Neural progenitor cell (in vitro differentiated cells): ENCODE measurements at places on chromosomes 1 and 21. TPM values are rescaled to one million over a fixed set of nuclear protein-coding genes. Genes with fewer than 3 reads are reported as not detected.

The SYPL2 gene
- total RNA-seq: not detected in 2 replicates

DNA sequence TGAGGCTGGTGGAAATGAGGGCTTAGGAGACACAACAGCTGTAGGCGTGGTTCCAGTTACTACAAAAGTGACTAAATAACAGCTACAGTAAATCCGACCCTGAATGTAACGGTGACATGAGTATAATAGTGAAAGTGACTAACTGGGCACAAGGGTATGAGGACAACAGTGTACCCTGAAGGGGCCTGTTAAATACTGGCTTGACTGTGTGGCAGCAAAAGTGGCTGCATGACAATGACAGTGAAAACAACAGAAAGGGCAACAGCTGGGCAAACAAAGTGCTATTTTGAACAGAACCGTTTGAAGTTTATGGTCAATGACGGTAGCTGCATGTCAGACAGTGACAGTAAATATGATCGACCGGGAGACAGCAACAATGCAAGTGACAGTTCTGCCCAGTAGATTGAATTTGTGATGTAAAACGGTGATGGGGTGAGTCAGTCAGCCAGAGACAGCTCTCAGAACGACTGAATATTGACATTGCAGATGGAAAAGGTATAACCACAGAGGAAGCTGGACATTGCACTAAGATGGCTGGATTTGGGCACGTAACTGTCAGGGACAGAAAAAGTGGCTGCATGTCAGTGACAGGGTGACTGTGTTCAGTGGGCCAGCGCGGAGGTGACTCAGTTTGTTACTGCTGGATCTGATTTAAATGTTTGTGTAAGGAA is 1.2 kb upstream of the ZBTB40 start:
- no peak for DNase-seq

DNA sequence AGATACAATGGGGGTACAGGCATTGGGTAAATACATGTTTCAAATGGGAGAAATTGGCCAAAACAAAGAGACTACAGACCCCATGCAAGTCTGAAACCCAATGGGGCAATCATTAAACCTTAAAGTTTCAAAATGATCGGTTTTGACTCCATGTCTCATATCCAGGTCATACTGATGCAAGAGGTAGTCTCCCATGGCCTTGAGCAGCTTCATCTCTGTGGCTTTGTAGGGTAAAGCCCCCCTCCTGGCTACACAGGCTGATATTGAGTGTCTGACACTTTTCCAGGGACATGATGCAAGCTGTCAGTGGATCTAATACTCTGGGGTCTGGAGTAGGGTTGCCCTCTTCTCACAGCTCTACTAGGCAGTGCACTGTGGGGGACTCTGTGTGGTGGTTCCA is 286.1 kb downstream of the LRRIQ3 start:
- DNase-seq: no peak

GRCh38 chr1:186426118-186426517 is 34.8 kb downstream of the PDC start:
- DNase-seq: no peak

The DNAJC6 gene
- 13.0 and 21.9 TPM in 2 replicates for total RNA-seq

GRCh38 chr1:46410156-46411009 is 16.3 kb downstream of the FAAH start:
- DNase-seq: no peak

The TNFRSF9 gene
- total RNA-seq: not detected in 2 replicates

- DNase-seq: no peak
Observed at GRCh38 chr1:208743361-208743760, 499.2 kb upstream of the PLXNA2 start.

DNA sequence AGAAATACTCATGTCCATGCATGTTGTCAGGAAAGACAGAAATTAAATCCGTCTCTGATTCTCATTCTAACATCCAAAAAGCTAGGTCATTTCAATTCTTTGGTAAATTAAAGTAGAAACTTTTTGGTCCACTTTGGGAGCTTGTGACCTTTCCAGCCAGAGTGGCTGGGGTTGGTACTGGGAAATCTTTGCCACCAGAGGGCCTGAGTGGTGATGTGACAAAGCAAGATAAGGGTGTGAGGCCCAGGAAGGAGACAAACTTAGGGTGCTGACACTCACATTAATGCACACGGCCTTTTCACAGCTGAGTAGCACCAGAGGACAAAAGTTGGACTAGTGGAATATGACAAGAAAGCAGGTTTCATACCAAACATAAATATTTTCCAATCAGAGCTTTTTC is 144.3 kb downstream of the DNM3 start:
- peak; percentile 24 for DNase-seq

DNA sequence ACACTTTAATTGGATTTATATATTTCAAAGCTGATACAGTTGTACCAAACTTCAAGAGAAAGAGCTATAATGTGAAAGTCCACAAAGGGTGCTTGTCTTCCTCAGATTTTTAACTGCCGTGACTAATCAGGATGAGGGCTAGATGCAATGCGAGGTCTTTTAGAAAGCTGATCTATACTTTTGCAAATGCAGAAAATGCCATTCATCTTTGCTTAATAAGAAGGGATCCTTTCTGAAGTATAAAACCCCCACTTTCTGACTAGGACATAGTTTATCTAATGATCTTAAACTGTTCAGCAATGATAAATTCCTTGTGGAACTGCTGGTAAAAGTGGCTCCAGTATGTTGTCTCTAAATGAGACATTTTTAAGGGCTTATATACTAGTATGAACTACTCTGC is 102.7 kb upstream of the NGF start:
- no peak for DNase-seq

The S100A7 gene
- total RNA-seq: not detected in 2 replicates

DNA sequence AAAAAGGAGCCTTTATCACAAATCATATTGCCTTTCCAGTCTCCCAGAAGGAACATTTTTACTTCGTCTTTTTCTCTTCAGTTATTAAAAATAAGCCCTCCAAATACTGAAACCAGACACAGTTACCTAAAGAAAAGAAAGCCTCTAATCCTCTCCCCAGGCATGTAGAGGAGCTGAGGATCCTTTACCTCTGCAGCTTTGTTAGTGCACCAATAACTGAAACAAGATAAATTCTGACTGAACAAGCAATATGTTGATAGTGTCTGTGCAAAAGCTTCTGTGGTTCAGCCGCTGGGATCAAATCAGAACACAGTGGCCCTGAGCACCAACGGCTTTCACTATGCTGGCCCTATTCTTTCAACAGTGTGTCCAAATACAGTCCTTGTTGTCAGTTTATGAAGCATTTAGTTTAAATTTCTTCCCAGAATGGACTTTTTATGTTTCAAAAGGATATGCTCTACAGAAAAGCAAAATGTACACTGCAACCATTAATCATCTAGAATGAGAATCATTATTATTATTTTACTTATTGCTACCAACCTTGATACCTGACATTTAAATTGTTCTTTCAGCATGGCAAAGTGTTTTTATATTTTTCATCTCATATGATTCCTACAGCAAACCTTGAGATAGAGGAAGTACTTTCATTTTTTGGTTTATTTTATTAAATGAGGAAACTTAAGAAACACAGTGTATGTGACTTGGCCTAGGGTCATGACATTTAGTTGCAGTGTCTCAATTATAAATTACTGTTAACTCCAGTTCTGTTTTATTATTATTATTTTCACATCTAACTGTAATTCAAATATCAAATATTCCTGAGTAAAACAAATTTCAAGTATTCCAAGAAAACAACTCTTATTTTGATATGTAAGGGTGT is 217.9 kb downstream of the NEGR1 start:
- no peak for DNase-seq

- DNase-seq: no peak
Observed at GRCh38 chr1:10057343-10057742, 24.6 kb downstream of the UBE4B start.

- DNase-seq: no peak
Observed at GRCh38 chr1:19139711-19140110, 70.4 kb downstream of the UBR4 start.

GRCh38 chr21:34192646-34193285 is 119.4 kb downstream of the MRPS6 start:
- DNase-seq: no peak

The SLC35A3 gene
- total RNA-seq: 22.5 and 38.9 TPM in 2 replicates

The CRNN gene
- total RNA-seq: not detected in 2 replicates

The C1orf105 gene
- total RNA-seq: 0.34 TPM in 1 of 2 replicates, not detected in the other

The NGF gene
- total RNA-seq: not detected in 2 replicates

GRCh38 chr21:27734146-27734545 is 767.3 kb upstream of the ADAMTS5 start:
- no peak for DNase-seq

DNA sequence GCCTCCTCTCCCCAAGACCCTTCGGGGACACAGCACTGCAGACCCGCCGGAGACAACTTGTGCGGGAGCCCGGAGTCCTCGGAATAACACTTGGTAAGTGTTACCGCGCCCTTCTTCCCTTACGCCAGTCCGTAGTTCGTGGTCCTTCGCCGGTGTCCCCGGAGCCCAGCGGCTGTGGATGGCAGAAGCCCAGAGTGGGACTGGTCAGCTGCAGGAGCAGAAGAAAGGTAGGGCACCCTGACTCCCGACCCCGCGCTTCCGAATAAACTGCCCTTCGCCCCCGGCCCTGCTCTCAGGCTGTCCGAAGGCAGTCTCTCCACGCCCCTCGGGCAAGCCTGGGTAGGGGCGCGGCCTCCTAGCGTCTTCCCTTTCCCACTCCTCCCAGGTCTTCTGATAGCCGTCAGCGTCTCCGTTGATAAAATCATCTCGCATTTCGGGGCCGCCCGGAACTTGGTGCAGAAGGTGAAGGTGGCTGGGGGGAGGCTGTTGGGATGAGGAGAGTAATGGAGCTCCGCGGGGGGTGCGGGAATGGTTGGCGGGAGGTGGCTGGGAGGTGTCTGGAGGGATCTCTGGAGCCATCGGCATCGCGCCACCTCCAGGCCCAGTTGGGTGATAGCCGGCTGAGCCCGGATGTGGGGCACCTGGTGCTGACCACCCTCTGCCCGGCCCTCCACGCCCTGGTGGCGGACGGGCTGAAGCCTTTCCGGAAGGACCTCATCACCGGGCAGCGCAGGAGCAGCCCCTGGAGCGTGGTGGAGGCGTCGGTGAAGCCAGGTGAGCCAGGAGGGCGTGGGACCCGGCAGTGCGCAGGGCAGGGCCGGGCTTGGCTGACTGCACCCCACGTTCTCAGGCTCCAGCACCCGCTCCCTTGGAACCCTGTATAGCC is 4.3 kb downstream of the RUSC1 start:
- DNase-seq: peak; percentile 88

The ASPM gene
- total RNA-seq: 95.5 and 146 TPM in 2 replicates

The SYF2 gene
- total RNA-seq: 62.5 and 114 TPM in 2 replicates

GRCh38 chr1:116763116-116763786 is 9.0 kb downstream of the CD2 start:
- DNase-seq: no peak

DNA sequence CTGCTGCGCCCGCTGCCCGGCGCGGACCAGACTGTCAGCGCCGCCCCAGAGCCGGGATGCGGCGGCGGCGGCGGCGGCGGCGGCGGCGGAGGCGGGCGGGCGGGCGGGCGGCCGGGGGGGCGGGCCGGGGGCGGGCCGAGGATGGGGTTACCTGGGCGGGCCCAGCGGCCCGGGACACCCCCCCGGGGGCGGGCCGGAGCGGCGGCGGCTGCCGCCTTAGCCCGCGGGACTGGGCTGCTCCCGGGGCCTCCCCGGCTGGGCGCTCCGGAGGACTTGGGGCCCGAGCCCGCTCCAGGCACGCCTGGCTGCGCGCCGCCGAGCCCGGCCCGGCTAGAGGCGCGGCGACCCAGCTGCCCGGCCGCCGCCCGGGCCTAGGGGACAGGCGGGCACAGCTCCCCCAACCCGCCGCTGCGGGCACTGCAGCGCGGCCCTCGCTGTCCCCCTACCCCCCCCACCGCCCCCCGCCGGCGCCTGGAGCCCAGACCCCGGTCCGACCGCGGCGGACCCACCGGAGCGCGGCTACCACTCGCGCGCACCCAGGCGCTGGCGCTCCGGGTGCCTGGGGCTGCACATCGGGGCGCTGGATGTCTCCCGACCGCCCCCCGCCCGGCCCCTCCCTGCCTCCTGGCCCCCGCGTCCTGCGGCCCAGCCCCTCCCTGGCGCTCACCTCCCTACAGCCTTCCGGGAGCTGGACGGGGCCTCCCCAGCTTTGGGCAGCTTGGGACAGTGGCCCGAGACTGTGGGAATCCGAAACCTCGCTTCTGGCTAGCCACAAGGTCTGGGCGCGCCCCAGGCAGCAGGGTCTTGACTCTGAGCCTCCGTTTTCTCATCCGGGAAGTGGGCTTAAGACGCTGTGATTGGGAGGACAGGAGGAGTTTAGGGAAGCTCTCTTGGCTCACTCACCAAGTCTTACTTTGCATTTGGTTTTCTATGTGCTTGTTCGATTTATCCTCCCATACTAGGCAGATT is at the start of gene WNT4:
Gene WNT4, minus strand, starts transcription at position 33 of the 969 bp plus-strand sequence. CDS start 175 bp downstream, outside the sequence.
- DNase-seq: peak; percentile 92

The FTCD gene
- 0.96 TPM in 1 of 2 replicates, not detected in the other for total RNA-seq

DNA sequence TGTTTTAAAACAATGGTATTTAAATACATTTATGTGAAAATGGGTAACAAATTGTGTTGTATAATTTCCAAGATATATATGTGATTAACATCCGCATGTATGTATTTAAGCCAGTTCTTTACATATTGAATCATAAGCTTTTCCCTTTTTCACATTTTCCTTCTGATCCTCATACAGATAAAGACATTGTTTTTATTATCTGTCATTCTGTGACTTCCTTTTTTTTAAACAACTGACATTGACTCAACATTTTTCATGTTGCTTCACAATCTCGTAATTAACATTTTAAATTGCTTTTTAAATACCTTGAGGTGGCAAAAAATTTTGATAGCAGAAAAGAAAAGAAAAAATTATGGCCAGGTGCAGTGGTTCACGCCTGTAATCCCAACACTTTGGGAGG is 1.4 kb downstream of the STXBP3 start:
- DNase-seq: no peak

The CASQ1 gene
- 0.50 TPM in 1 of 2 replicates, not detected in the other for total RNA-seq

The GNAI3 gene
- 11.4 and 15.4 TPM in 2 replicates for total RNA-seq
